ENCODE measurements at places on chromosomes 2 and 18.

DNA sequence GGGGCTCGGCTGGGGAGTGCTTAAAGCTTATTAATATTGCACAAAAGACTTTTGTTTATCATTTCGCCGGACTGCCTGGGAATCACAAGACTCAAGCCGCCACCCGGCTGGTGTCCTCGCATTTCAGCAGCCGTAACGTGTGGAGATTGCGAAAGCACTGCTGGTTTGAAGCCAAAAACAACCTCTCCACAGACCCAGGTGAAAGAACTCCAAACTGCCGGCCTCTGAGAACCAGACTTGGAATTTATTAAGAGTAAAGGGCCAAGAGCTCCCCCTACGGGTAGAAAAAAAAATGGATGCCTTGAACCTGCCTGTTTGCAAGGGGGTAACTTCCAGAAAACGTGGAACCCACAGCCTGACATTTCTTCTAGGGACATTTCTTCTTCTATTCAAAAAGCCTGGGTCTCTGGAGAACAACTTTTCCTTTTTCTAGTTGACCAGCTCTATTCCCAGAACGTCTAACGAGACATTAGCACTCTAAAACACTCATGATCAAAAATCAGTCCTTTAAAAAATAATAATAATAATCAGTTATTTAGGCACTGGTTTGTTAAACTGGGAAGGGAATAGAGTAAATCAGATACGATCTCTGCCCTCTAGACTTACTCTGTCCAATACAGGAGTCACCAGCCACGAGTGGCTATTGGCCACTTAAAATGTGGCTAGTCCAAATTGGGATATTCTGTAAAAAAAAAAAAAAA is 216.3 kb downstream of the C1D start:
- peak; percentile 1 for DNase-seq

- DNase-seq: no peak
Measured at GRCh38 chr2:135373702-135374101, 157.3 kb downstream of the ZRANB3 start.

DNA sequence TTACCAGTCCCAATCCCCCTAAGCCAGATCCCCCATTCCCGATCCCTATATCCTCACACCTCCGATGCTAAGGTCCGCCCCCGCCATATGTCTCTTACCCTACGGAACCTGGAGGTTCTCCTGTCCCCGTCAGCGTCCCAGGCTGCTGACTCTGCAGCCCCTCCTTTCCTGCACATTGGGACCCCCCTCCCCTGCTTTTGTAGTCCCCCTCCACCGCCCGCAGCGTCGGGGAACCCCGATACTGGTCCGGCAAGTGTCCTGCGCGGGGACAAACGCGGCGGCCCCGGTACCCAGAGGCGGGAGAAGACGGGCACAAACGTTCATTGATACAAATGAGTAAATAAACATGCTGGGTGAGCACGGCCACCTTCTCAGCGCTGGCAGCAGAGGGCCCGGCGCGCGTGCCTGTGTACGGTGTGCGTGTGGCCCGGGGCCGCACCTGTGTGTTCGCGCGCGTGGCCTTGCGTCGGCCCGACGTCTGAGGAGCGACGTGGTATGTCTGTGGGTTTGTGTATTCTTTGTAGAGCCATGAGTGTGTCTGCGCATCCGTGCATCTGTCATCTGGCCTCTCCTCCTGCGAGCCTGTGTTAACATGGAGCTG is 2.0 kb upstream of the CYP26B1 start:
- no peak for DNase-seq

GRCh38 chr2:190746971-190747761 is 98.3 kb downstream of the NAB1 start:
- no peak for DNase-seq

- DNase-seq: no peak
Measured at GRCh38 chr2:218400930-218401881, 1.5 kb downstream of the CTDSP1 start.

GRCh38 chr18:32049393-32050171 is 31.0 kb downstream of the RNF125 start:
- peak; percentile 26 for DNase-seq
